ENCODE measurements at places on chromosomes 1 and 21.

DNA sequence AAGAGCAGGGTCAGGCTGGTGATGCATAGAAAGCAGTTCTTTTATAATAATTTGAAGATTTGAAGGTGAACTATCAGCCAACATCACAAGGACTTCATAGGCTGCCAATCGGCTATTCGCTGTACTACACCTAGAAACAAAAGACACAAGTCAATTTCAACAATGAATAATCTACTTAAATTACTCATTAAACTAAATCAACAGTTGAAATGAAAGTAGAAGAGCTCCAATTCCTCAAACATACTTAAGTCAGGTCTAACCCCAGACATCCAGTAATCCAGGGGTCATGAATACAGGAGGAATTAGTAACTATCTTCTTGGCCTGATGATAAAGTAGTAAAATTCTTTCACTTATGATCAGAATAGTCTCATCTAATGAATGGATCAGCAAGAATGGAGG is 64.5 kb downstream of the PCSK9 start:
- no peak for DNase-seq

- no peak for DNase-seq
Measured at GRCh38 chr1:53644496-53644895, 94.5 kb downstream of the GLIS1 start.

- no peak for DNase-seq
Measured at GRCh38 chr1:68359045-68359444, 90.7 kb downstream of the RPE65 start.

DNA sequence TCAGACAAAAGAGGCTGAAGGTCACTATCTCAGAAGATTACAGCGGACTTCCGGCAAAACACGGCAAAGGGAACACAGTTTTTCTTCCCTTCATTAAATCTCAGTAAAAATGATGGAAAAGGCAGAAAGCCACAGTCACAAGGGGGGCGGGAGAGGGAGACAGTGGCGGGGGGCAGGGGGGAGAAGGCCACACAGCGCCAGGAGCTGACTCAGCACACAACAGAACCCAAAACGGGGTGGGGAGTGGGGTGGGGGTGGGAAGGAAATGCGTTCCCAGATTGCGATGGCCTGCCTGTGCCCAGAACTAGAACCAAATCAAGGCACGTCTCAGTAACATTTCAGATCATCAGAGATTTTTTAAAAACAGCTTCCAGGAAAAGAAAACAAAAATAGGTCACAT is 13.4 kb downstream of the CFAP74 start:
- DNase-seq: no peak

DNA sequence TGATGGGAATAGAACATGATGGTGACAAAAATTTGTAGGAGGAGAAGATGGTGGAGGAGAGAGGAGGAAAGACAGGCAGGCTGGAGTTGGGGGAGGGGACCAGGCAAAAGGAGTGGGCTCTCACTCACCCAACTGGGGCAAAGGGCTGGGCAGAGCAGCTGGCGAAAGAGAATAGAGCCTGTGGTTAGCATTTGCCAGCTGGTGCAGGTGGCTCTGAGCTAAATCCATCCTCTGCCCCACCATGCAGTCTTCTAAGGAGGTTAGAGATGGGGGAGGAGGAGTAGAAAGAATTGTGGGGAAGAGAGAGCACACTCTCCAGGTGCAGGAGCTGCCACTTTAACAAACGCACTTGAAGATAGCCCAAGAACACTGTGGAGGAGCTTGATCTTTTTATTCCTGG is 27.6 kb upstream of the SLAMF1 start:
- no peak for DNase-seq

DNA sequence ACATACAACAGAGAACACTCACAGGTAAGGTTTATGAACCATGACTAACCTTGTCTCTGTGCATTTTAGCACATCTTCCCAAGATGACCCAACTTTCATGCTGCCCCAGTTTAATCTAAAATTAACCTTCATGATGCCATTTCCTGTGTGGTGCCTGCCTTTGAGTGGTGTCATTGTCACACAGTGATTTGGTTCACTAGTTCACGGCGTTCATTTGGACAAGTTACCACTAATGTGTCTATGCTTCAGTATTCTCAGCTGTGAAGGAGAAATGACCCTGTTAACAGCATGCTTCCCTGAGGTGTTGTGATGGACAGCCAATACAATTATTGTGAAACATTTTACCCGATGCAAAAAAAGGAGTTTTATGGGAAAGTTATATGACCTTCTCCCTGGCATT is 693.1 kb downstream of the RWDD3 start:
- DNase-seq: no peak

GRCh38 chr1:204809488-204809887 is 61.2 kb upstream of the NFASC start:
- DNase-seq: no peak

GRCh38 chr1:157047062-157047410 is 1.5 kb upstream of the ARHGEF11 start:
- DNase-seq: no peak

DNA sequence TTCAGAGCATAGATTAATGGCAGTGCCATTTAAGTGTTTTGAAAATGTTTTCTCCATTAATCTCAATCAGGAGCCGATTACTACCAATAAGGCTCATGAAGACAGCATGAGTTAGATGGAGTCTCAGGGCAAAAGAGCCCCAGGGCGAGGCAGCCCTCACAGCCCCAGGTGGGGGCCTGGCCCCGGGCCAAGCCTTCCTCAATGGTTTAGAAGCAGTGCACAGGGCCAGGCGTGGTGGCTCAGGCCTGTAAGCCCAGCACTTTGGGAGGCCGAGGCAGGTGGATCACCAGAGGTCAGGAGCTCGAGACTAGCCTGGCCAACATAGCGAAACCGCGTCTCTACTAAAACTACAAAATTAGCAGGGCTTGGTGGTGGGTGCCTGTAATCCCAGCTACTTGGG is 348.1 kb upstream of the VAMP3 start:
- no peak for DNase-seq

GRCh38 chr1:229191066-229191674 is 79.7 kb upstream of the RAB4A start:
- DNase-seq: no peak

- no peak for DNase-seq
Measured at GRCh38 chr1:46537651-46538050, 13.8 kb downstream of the KNCN start.

GRCh38 chr1:48552420-48552819 is 80.4 kb upstream of the SPATA6 start:
- DNase-seq: no peak

DNA sequence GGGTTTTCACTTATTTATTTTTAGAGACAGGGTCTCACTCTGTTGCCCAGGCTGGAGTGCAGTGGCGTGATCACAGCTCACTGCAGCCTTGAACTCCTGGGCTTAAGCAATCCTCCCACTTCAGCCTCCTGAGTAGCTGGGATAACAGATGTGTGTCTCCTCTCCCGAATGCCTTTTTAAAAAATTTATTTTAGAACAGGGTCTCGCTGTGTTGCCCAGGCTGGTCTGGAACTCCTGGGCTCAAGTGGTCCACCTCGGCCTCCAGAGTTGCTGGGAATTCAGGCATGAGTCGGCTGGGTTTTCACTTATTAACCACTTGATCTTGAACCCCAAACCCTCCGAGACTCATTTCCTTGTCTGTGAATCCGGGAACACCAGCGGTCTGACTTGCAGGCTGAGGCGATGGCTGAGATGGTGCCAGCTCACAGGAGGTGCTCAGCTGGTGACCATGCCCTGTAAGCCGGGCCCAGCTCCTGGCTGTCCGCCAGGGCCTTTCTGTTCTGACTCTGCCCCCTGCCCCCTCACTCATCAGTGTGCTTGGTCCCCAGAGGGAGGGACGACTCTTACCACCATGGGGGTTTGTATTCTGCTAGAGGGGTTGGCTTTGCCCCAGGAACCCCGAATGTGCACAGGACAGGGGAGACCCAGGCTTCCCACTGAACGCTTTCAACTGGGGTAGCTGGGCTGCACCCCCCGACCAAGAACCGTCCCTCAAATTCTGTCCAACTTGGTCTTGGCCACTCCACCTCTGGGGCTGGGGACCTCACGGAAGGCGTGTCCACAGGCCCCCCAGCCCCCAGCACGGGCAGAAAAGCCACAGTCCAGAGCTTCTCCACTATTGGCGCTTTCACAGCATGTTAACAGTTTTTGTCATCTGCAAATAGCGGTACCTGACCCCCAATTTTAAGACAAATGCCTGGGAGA is 22.5 kb downstream of the MMEL1 start:
- no peak for DNase-seq

- DNase-seq: no peak
Measured at GRCh38 chr1:10911490-10912166, 100.8 kb upstream of the TARDBP start.

DNA sequence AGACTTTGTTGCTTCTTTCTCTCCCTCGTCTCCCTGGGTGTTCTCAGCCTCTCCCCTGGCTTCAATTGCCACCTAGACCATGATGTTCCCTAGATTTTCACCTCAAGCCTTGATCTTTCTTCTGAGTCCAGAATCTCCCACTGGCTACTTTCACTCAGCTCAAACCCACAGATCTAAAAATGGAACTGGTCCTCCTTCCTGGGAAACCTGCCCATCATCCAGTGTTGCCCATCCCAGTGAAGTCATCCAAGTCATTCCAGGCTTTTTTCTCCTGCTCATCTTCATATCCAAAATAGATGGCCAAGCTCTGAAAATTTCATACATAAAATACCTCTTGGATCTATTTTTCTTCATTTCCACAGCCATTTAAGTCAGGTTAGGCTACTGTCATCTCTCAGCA is 347.4 kb downstream of the KCNH1 start:
- DNase-seq: no peak

- peak; percentile 23 for DNase-seq
Measured at GRCh38 chr1:8427493-8427892, 109.6 kb downstream of the SLC45A1 start.

Data from erythroblast (primary cell).